Activated T-cell treated with anti-CD3 and anti-CD28 coated beads for 4 hours (primary cell): ENCODE measurements at places on chromosomes 13 and 19.
A peak's percentile ranks its signal among the peaks of the same experiment; 100 is the strongest.

GRCh38 chr19:13597640-13598039 is 91.4 kb upstream of the CACNA1A start:
- peak; percentile 31 for DNase-seq

DNA sequence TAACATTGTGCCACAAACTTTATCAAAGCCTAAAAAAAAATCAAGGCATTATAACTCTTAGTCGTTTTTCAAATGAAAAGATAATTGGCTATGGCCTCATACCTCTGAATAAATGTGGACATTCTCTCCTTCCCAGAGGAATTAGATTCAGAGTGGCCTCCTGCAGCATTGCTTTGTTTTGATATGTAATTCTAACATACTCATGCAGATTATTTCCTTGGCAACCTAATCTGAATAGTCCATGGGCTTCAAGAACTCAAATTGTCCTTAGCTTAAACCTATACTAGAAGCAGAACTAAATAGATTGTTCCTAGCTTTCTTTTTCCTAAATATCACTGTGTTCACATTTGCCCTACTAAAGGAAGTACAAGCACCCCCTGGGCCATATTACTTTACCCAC is 1146.9 kb downstream of the OLFM4 start:
- no peak for DNase-seq

GRCh38 chr13:98033277-98034247 is 80.1 kb downstream of the IPO5 start:
- DNase-seq = no peak

GRCh38 chr19:53655042-53655665 is 23.4 kb downstream of the DPRX start:
- DNase-seq = no peak

GRCh38 chr13:28597641-28598040 is 61.3 kb upstream of the POMP start:
- DNase-seq = no peak

DNA sequence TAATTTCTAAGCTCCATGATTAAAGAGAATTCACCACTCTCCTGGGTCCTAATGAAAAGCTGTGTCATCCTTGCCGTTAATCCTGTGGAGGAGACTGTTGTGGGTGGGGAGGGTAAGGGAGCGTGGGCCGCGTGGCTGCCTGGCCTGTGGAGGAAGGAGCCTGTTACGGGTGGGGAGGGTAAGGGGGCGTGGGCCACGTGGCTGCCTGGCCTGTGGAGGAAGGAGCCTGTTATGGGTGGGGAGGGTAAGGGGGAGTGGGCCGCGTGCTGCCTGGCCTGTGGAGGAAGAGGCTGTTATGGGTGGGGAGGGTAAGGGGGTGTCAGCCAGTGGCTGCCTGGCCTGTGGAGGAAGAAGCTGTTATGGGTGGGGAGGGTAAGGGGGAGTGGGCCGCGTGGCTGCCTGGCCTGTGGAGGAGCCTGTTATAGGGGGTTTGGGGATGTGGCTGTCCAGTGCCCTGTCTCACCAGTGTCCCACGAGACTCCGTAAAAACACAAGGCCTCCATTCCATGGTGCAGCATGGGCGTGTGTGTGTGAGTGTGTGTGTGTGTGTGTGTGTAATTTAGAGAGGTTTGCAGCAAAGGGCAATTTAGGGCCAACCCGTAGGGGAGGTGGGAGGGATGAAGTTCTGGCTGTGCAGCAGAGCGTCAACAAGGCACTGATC is 15.6 kb upstream of the DCUN1D2 start:
- DNase-seq = no peak

DNA sequence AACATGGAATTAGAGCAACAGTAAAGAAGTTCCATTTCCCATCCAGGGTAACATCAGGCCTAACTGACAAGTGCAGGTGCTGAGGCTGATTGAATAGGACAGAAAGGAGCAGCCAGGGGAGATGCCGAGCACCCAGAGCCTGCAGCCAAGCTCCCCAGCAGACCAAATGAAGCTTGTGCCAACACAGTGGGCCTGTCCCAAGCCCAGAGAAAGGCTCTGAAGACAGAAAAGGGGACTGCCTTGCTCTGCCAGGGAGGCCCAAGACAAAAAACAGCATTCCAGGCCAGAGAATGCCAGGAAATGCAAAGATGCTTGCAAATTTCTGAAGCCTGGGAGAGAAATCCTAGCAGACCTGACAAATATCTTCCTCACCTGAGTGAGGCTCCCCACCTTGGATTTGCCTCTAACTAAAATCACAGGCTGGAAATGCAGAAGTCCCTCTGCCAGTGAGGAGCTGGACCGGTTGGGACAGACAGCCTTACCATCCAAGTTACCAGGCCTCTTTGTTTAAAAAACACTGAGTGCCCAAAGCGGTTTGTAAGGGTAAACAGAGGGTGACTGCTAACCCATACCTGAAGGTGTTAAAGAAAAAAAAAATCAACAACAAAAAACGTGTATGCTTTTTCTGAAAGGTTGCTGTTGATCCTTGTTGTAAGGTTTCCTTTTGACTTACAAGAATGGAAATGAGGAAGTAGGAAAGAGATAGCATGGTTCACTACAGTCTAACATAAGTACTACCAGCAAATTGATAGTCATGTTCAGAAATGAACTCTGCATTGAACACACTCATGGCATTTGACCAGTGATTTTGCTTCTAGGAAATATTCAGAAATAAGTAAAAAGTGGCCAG is 11.8 kb upstream of the HMGB1 start:
- DNase-seq = no peak

DNA sequence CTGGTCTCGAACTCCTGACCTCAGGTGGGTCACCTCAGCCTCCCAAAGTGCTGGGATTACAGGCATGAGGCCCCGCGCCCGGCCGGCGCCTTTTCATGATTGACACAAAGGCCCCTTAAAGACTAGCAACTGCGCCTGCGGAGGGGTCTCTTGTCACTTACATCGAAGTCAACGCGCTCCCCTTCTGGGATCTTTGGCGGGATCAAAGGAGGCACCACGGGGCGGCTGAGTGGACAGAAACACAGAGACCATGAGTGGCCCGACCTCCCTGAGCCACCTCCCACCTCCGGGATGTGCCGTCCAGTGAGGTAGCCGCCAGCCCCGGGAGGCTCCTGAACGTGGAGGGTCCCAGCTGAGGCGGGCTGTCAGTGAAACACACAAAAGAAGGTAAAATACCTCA is 7.3 kb downstream of the TNNT1 start:
- DNase-seq = no peak

DNA sequence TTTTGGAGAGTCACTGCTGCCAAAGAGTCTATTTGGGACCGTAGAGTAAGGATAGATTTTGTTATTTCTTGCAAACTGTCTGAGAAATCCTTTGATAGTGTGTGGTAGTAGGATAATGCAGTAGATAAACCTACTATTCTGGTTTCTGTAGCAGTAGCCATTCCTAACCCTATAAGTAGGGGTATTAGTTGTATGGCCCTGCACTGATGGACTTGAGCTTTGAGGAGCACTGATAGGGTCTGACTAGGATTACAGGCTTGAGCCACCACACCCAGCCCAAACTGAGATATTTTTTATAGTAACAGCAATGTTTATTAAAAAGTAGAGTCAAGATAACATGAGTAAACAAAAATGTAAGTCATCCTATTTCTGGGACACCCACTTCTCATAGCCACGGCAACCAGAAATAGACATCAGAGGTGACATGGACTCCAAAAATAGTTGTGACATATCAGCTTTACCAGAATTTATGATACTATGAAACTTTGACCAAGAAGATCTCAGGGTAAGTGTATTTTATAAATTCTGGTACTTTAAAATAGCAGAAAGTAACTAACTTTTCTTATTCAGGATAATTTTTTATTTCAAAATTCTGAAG is 479.1 kb downstream of the SUCLA2 start:
- no peak for DNase-seq

DNA sequence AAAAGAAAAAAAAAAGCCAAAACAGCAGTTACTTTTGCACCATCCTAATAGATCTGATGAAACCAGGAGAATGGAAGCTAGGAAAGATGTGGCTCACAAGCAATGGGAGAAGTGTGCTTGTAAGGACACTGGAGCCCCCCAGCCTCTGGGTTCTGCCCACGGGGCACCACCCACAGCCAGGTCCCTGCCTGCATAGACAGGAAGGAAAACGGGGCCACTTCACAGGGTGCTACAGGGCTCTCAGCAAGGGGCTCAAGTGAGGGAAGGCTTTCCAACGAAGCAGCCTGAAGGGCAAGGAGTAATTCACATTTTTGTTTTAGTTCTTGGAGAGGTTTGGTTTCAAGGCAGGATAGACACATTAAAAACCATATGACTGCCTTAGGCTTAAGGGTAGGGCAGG is 42.7 kb downstream of the BRD4 start:
- DNase-seq = no peak

- DNase-seq = no peak
Measured at GRCh38 chr19:13262450-13262849, 112.2 kb downstream of the IER2 start.

GRCh38 chr19:48991873-48992580 is 1.1 kb downstream of the GYS1 start:
- no peak for DNase-seq

- DNase-seq = no peak
Measured at GRCh38 chr13:95480131-95480545, 72.4 kb upstream of the CLDN10 start.

DNA sequence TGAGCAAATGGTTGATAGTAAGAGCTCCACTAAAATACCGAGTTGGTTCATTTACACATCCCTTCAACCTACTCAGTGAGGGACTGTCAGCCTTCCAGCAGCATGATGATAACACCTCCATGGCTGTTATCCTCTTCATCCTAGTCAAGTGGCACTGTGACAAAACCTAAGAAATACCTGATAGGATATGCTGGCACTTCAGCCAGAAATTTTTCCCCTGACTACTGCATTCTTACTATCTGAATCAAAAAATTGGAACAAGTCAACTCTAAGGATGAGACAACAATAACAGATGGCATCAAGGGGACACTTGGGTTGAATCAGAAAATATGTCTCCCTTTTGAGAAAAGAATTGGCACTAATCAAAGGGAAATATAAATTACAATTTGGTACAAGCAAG is 193.9 kb downstream of the KCTD12 start:
- DNase-seq = no peak

DNA sequence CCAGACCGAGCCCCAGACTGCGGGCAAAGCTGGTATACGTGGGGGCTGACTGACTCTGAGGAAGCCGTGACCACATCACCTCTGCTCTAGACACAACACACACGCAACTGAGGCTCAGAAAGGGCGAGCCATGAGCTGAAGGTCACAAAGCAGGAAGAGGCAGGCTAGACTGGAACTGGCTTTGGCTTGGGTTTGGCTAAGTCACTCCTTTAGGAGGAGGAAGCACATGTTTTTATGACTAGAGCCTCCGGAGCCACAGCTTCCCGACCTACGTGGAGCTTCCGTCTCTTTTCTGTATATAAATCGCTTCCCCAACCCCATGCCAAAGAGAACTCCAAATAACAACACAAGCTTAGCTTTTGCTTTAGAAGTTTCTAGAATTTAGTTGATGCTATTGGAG is 48.0 kb downstream of the RFX2 start:
- no peak for DNase-seq

GRCh38 chr13:76868371-76868770 is 17.8 kb downstream of the KCTD12 start:
- DNase-seq = no peak

DNA sequence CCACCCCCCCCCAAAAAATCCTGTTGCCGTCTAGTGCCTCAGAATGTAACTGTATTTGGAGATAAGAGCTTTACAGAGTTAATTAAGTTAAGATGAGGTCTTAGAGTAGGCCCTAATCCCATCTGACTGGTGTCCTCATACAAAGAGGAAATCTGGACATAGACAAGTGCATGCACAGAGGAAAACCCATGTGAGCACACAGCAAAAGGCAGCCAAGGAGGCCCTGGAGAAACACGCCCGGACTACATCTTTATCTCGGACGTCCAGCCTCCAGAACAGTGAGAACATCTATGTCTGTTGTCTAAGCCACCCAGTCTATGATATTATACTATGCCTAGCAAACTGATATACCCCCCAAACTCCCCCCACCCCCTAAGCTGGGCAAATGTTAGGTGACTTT is 193.8 kb downstream of the KATNAL1 start:
- no peak for DNase-seq

DNA sequence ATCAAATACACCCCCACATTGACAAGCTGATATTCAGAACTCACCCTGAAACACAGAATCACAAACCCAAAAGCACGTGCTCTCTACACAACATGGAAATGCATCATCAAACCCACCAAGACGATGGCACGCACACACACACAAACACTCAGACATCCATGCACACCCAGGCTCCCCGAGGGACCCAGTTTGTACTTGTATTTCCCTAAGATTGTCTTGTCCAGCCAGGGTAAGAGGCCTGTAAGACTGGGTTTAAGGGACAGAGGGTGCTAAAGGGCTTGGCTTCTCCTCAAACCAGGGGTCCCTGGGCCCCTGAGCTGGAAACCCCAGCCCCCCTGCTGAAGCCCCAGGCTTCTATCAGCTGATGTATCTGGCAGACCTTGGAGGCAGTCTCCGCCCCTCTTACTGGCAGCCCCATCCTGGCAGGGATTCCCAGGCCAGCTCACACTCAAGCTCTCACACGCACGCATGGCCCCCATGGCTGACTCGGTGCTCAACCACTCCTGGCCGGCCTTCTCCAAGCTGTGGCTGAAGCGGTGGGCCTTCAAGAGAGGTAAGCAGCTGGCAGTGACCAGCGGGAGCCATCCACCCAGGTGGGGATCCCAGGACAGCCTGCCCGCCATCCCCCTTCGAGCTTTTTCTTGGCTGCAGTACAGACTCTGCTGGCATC is 6.5 kb downstream of the ARHGEF18 start:
- no peak for DNase-seq
